Stimulated activated CD8-positive, alpha-beta memory T cell treated with anti-CD3 and anti-CD28 coated beads, Interleukin-7, amount 100 ng/mL, for 24 hours (primary cell): ENCODE measurements at places on chromosomes 6 and 20.

GRCh38 chr6:163963205-163964120 is 548.9 kb downstream of the QKI start:
- no peak for DNase-seq

- DNase-seq, result no peak
Measured at GRCh38 chr6:111423960-111424846, 58.8 kb downstream of the REV3L start.

GRCh38 chr6:35610830-35611229 is 77.9 kb downstream of the FKBP5 start:
- no peak for DNase-seq

DNA sequence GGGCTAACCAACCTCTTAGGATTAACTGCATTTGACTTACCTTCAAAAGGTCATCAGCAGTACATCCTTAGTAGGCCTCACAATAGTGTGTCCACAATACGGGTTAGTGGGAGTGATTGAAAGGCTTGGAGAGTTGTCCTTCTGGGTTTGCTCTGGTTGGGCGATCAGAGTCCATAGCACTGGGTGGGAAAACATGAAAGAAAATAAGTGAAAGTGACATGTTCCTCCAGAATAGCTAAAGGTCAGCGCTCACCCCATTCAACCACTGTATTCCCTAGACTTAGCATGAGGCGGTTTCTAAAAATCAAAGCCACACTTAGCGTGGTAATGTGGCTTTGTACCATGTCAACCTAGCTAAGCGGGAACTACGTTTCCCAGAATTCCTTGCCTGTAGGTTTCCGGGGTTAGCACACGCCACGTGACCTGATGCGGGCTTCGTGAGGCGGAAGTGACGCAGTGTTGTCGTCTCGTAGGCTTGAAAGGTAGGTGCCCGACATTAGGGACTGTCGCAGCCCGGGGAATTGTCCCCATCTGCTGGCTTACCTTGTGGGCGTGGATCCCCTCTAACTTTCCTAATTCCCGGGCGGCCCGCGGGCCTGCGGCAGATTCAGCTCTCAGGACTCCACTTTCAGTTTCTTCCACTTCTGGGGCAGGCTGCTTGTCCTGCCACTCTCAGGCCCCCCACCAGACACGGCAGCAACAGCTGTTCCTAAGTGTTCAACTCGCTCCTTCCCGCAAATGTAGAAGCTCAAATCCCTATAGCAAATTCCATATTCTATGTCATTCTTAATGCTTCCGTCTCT is 19.8 kb upstream of the SCP2D1 start:
- DNase-seq, result peak; percentile 64

GRCh38 chr6:138734585-138734984 is 39.0 kb upstream of the CCDC28A start:
- no peak for DNase-seq

GRCh38 chr6:43216200-43216599 is 13.1 kb downstream of the DNPH1 start:
- no peak for DNase-seq

DNA sequence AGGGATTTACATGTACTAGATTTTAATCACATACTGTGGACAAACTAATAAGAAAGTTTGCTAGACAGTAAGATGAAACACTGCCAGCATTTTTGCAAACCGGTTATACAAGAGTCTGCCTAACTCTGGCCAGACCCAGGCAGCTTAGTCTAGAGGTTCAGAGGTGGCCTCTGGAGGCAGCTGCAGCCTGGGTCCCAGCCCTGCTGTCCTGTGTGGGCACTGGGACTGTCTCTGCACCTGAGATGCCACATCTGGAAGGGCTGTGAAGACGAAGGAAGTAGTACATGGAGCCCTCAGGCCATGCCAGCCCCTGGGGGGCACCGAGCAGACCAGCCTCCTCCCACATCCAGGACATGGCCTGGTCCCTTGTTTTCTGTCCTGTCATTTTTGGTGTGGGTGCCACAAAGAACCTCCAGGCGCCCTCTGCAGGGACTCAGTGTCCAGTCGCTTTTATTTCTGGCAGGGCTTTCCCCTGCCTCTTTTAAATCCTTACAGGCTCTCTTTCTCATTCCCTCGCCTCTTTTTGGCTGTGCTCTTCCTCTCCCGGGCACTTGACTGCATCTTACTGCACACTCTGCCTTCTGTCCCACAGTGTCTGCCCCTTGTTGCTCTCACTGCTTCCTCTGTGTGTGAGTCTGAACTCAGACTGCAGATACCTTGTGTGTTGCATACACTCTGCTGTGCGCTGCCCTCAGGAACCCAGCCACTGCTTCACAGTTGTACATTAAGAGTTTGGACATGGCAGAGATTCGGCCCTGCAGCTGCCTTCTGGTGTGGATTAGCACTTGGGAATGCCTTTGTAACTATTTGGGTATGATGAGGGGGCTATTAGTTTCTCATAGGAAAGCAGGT is 216.7 kb downstream of the ZDHHC14 start:
- DNase-seq, result no peak

DNA sequence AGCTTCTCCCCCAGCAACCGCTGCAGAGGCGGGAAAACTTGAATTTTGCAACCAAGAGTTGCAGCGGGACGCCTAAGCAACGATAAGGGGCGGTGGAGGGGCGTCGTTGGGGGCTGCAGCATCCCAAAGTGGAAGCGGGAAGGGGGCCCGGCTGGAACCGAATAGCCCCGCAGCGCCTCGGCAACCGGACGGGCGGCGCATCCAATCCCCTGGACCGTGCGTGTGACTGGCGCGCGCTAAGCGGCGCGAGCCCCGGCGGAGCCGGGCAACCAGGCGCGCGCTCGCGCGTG is 670 bp upstream of the PARD6B start:
- no peak for DNase-seq

GRCh38 chr6:113954653-113955052 is 16.3 kb downstream of the HDAC2 start:
- DNase-seq, result no peak

GRCh38 chr20:45358282-45359068 is 4.5 kb upstream of the SYS1 start:
- no peak for DNase-seq
